ENCODE measurements at places on chromosomes 2 and 18.

DNA sequence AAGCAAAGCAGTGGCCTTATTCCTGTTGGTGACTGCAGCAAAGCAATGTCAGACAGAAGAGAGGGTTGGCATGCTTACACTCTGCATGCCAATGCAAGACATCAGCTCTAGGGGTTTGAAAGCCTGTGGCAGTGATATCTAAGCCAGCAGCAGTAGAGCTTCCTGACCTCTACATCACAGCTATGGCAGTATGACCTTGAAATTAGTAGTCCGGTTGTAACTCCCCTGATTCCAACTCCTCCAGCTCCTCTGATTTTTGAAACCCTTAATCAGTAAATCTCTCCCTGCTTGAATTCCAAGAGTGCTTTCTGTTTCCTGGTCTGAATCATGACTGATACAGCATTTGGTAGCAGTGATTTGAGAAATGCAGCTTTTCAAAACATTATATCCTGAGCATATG lies 60.0 kb upstream of the LRP1B start:
- DNase-seq: no peak

GRCh38 chr2:11004199-11004598 lies 92.5 kb downstream of the KCNF1 start:
- DNase-seq: no peak

- no peak for DNase-seq
Measured at GRCh38 chr2:238493880-238494572, 67.3 kb downstream of the ASB1 start.

GRCh38 chr2:101328474-101329007 lies 20.0 kb upstream of the RNF149 start:
- DNase-seq: no peak

DNA sequence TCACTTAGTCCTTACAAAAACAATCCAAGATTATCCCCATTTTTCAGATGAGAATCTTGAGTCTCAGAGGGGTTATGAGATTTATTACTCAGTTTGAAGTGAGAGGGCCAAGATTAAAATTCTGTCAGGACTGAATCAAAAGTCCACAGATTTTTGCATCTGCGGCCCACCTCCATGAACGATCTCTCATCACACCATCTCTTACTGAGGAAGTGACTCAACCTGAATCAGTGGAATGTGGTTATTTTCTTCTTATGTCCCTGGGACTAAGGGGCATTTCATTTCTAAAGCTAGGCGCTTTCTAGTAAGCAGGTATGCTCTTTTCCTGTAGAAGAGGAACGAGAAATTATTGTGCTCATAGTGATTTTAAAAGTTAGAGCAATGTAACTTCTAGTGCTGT lies 360.3 kb upstream of the SPHKAP start:
- no peak for DNase-seq

- DNase-seq: no peak
Measured at GRCh38 chr2:186907897-186908296, 58.9 kb upstream of the ZSWIM2 start.

- DNase-seq: no peak
Measured at GRCh38 chr2:118291251-118291880, 203.1 kb downstream of the INSIG2 start.
